ENCODE measurements at places on chromosomes 5 and 9. TPM values are rescaled to one million over a fixed set of nuclear protein-coding genes. Genes with fewer than 3 reads are reported as not detected.

Gene NDST1
- total RNA-seq = 23.9 TPM

Gene ZNF782
- total RNA-seq = 1.4 TPM

Gene TRPM3
- 11.9 TPM for total RNA-seq

Gene MLANA
- total RNA-seq = not detected

Gene C9
- 1.4 TPM for total RNA-seq

Gene APBA1
- total RNA-seq = 3.9 TPM

Gene RORB
- 0.82 TPM for total RNA-seq

Gene UBE2R2
- total RNA-seq = 14.2 TPM

Gene DIRAS2
- not detected for total RNA-seq

Gene CCL27
- 0.47 TPM for total RNA-seq

Gene SKP1
- total RNA-seq = 288 TPM

Gene INSL6
- total RNA-seq = not detected

Gene LCP2
- not detected for total RNA-seq

Gene ZDHHC11
- 0.94 TPM for total RNA-seq
